ENCODE measurements at places on chromosomes 1 and 21.
A peak's percentile ranks its signal among the peaks of the same experiment; 100 is the strongest.

DNA sequence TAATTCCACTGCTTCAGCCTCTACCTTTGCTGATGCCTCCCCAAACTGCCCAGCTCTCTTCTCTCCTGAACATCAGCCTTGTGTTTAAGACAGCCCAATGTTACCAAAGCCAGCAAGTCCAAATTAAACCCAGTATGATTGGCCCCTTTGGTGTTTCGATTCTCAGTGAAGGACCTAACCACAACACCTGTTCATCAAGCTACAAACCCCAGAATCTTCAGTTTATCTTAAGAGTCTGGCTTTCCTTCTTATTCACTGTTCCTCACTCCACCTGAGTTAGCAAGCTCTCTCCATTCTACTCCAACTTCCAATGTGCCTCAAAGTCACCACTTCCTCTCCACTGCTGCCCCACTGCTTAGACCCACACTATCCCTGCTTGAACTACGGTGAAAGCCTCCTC is 25.5 kb upstream of the ITPKB start:
- no peak for DNase-seq

DNA sequence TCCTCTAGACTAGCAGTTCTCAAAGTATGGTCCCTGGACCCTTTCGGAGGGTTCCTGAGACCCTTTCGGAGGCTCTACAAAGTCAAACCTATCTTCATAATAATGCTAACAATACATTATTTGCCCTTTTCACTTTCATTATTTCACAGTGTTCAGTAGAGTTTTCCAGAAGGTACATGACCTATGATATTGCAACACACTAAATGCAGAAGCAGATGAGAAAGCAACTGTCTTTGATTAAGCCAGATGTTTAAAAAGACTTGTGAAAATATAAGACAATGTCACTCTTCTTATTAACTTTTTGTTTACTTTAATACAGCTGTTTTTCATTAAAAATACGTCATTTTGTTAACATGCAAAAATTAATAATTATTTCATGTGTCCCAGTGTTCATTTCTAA is 5.8 kb downstream of the KCNJ10 start:
- DNase-seq = peak; percentile 15

GRCh38 chr1:66505671-66506392 is 28.1 kb upstream of the SGIP1 start:
- peak; percentile 56 for DNase-seq

GRCh38 chr21:41441546-41441945 is 15.5 kb downstream of the MX1 start:
- no peak for DNase-seq

DNA sequence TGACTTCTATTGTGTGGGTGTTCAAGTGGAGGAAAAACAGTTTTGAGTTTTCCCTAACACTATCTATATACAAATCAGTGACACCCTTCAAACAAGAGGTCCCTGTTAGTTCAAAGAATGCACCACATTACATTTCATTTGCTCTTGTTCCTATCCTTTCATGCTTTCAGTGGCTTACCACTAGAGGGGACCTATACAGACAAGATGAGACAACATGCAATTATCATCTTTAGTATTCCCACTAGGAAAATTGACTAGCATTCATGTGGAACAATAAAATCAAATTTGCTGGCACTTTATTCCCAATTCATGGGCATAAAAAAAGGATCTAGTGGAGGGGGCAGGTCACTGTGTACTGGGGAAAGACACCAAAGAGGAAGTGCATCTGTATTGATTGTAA is 13.3 kb upstream of the SIPA1L2 start:
- DNase-seq = no peak

DNA sequence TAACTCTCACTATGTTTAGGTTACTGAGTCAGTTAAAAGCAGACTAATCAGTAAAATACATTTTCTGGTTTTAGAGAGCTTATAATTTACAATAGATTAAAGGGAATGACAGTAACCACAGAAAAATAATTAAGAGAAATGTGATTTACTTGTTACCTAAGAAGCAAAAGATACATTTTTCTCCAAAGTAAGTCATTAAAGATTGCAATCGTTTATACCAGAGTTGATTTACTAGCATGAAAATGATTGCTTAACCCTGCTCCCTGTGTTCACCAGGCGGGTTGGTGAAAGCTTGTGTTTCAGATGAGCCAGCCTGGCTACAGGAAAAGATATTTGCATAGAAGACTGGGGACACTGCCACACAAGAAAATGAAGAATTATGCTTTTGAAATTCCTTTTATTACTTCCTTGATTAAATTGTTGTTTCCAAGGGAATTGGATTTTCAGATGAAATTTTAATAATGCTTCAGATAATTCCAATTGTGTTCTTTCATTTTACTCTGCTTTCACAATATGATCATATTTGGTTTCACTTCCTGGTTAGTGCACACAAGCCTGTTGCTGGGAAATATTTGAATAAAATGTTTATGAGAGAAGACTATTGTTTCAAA is 27.9 kb downstream of the LRRC8B start:
- peak; percentile 70 for DNase-seq

- peak; percentile 94 for DNase-seq
These were observed at the start of gene EFCAB14 for GRCh38 chr1:46718727-46719622. Gene EFCAB14, minus strand, starts transcription at chr1:46719114. Its CDS starts 1,027 bp downstream, at chr1:46718087.

DNA sequence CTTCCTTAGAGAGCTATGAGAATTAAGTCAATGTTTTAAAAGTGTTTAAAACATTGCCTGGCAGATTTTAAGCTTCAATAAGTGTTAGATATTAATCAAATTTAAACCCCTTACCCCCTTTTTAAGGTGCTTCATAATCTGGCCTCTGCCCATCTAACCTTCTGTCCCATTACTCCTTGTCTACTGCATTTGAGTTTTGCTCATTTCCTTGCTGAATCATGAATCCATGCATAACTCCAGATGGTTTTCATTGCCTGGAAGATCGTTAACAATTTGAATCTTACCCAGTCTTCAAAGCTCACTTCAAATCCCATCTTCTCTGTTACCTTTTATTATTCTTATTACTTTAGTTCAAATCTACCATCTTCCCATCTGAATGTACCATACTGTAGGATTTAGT is 4.6 kb downstream of the HJV start:
- peak; percentile 63 for DNase-seq

DNA sequence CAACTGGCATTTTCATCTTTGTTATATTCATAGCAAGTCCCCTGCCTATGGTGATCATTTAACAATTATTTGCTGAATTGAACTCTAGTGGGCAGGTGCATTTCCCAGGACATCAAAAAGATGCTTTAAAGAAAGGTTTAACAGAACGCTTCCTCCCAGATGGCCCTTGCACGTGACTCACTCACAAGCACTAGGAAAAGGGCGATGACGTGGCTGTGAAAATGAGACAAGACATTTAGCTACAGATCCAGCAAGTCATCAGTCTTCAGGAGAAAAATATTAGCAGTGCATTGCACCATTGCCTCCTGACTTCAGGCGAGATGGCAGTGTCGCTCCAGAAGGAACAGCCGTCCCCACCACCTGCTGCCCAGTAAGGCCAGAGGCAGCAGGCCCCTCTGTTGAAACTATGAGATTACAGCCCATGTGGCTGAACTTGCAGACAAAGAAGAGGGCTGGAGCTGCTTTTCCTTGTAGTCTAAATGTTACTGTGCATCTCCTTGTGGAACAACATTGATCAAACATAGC is 37.2 kb downstream of the DSCAM start:
- no peak for DNase-seq

DNA sequence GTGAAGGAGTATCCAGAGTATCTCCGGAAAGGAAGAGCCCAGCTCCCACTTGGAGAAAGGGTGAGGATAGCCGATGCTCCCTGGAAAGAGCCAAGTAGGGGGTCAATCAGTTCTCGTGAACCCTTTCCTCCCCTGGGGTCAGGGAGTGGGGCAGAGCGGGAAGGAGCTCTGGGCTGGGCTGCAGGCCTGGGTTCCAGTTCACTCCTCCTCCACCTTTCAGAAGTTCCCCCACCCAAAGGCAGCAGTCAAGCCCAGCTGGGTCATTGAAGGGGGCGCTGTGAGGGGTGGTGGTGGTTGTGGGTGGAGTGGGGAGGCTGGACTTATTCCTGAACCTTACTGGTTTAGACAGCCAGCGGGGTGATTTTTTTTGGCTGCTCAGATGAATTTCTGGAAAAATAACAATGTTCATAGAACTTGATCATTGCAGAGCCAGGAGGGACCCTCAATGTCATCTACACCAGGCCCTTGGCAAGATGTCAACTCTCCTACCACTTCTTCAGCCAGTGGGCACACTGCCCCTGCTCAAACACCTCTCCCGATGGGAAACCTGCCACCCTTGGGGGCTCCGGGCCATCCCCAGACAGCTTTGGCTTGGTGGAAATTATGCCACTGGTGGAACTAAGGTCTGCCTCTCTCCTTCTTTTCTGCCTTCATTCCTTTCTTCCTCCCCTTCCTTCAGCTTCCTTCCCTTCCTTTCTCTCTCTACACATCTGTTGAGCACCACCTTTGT is 235.8 kb downstream of the TRABD2B start:
- DNase-seq = no peak

GRCh38 chr1:117592155-117592554 is 13.7 kb upstream of the TENT5C start:
- DNase-seq = no peak

DNA sequence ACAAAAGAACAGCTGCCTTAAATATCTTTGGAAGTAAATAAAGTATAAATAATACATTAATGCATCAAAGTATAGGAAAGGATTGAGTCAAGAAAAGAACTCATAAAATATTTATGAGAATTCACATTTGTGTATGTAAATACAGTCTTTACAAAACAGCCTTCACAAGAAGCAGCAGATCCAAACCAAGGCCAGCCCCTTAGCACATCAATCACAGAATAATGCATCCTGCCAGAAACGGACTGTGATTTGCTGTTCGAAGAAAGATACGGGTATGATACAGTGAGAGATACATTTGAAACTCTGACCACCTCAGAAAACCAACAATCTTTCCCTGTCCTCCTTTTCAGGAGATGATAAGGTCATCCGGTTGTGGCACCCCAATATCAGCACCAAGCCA is 70.9 kb downstream of the WDR64 start:
- no peak for DNase-seq

GRCh38 chr21:46622226-46622625 is 13.2 kb upstream of the PRMT2 start:
- DNase-seq = no peak

GRCh38 chr1:207397525-207397926 is 56.6 kb upstream of the CR2 start:
- no peak for DNase-seq

GRCh38 chr1:147478521-147478920 is 62.8 kb upstream of the BCL9 start:
- no peak for DNase-seq

DNA sequence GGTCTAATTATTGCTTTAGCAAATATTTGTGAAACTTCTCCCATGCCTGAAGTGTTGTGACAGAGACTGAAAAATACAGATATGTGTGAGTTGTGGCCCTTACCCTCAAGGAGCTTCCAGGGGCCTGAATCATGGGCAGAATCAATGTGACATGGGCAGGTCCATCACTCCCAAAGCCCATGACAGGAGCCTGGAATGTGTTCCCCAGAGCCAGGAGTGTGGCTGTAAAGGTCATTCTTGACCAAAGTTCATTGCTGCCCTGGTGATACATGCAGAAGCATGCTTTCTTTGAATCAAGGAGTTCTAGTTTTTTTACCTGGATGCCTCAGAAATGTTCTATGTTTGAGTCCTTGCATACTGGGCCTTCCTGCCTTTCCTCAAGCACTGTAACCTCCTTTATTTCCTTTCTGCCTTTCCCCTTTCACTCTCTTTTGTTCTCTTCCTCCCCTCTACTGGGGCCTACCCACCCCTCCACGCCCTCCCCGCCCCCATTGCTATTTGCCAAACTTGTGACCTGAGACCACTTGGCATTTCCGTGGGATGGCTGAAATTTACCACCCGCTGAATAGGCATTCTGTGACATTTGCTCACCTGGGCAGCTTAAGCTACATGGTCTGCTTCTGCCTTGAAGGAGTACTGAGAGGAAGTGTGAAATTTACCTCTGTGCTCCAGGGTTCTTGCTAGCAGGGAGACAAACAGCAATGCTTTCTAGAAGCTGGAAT is 19.7 kb downstream of the PBX1 start:
- no peak for DNase-seq

DNA sequence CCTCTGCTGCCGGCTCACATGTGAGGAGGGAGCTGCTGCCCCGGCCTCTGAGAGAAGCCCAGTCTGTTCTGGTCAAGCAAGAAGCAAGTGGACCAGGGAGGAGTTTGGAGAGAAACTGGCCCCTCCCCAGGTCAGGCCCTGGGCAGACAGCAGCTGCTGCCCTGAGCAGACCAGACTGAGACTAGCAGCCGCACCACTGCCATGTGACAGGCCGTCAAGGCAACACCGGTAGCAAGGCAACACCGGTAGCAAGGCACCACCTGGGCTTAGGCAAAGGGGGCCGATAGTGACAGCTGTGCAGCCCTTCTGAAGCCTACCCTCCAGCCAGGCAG is 50.3 kb downstream of the ARHGEF16 start:
- DNase-seq = no peak

DNA sequence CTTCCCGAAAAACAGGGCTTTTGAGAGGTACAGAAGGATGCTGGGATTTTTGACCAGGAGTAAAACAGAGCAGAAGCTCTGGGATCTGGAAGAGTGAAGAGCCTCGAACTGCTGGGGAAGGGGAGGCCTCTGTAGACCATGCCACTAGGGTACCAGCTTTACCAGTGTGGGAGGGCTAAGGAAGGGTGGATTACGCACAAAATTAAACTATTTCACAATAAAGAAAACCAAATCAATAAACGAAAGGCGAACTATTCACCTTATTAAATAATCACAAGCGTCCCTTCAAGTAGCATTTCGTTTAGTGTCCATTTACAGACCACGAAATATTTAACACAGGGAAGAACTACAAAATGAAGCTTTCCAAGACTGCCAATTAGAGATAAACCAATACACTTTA is 723 bp downstream of the CZIB start:
- peak; percentile 14 for DNase-seq

GRCh38 chr1:9558271-9558945 is 19.1 kb downstream of the SLC25A33 start:
- no peak for DNase-seq

DNA sequence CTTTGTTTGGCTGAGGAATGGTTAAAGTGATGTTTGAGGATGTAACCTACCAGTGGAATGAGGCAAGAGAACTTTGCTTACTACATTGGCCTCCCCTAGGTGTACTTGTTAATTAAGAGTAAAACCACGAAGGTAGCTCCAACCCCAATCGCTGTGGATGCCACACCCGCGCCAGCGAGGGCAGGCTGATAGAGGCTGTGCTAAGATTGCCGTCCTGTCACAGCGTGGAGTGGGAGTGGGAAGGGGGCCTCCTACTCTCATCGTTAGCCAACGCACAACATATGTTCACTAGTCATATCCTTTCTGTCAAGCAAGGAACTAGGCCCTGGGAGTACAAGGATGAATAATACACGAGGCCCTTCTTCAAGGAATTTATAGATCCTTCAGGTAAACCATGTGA is 99.6 kb downstream of the RUNX1 start:
- DNase-seq = no peak

- DNase-seq = no peak
These were observed 390.9 kb downstream of the VAV3 start for GRCh38 chr1:107574044-107574443.

GRCh38 chr1:15758953-15759661 is 512 bp downstream of the FBLIM1 start:
- peak; percentile 72 for DNase-seq
